ENCODE measurements at places on chromosomes 6 and 20.

GRCh38 chr6:77650098-77650663 is 2.7 kb upstream of the MEI4 start:
- peak; percentile 5 for DNase-seq

DNA sequence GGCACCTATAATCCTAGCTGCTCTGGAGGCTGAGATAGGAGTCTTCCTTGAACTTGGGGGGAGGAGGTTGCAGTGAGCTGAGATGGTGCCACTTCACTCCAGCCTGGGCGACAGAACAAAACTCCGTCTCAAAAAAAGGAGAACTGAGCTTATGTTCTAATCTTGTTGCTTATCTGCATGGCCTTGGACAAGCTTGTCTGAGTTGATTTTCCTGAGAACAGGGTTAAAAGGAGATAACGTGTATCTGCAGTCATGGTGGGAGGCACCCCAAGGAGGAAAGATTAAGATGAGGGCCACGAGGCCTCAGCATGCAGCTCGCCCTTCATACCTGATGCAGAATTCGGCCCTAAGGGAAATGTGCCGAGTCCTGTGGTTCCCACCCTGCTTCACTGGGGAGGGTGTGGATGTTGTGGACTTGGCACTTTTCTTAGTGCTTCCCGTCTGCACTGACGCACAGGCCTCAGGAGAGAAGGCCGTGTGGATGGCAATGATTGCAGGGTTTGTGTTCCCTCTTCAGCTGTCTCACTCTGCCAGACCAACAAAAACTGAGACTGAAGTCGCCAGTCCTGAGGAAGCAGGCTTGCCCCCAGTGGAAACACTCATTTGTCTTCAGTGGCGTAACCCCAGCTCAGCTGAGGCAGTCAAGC is 56.3 kb downstream of the EZR start:
- DNase-seq, result no peak

DNA sequence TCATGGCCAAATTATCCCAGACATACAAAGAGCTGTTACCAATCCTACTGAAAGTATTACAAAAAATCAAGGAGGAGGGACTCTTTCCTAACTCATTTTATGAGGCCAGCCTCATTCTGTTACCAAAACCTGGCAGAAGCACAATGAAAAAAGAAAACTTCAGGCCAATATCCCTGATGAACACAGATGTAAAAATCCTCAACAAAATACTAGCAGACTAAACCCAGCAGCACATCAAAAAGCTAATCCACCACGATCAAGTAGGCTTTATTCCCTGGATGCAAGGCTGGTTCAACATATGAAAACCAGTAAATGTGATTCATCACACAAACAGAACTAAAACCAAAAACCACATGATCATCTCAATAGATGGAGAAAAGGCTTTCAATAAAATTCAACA is 109.2 kb downstream of the C6orf118 start:
- DNase-seq, result no peak

- DNase-seq, result no peak
Measured at GRCh38 chr6:93896081-93896480, 476.7 kb upstream of the EPHA7 start.

DNA sequence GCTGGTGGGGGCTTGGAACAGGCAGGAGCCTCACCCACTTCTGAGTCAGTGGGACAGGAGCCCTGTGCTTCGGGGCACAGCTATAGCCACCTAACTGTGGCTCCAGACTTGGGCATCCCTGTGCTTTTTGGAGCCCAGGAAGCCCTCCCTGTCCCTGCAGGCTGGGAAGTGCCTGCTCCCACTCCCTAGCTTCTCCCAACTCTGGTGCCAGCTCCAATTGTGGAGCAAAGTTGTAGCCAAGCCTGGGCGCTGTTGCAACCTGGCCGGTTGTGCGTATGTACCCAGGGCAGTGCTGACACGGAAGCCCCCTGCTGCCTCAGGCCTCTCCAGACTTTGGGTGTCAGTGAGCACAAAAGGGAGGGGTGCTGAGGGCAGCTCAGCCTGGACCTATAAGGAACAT is 601.7 kb upstream of the GJE1 start:
- no peak for DNase-seq

- DNase-seq, result peak; percentile 26
Measured at GRCh38 chr6:20402092-20402341, 338 bp downstream of the E2F3 start.

DNA sequence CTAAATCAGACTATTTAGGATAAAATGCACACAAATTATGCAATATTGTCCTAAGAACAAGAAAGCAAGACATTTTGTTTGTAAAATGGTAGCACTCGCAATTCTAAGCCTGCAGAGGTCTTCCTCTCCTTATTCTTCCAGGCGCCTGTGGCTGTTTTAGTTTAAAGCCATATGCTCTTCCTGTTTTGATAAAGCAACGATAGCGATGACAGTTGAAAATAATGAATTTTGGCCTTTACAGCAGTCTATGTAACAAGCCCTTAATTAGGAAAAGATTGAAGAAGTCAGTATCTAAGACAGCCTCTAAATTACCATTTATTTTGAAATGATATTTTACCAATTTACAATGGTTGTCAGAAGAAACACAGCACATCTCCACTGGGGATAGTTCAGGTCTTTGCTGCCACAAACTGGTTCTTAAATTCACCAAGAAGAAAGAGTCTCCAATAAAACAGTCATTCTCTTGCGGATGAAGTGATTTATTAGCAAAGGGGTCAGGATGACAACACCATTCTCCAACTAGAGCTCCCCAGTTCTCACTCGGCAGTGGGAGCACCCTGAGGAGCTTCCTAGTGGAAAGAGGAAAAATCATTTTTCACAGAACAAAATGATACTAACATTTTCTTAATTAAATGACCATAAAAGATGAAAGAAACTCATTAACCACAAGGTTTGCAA is 21.4 kb downstream of the UBE3D start:
- DNase-seq, result no peak

DNA sequence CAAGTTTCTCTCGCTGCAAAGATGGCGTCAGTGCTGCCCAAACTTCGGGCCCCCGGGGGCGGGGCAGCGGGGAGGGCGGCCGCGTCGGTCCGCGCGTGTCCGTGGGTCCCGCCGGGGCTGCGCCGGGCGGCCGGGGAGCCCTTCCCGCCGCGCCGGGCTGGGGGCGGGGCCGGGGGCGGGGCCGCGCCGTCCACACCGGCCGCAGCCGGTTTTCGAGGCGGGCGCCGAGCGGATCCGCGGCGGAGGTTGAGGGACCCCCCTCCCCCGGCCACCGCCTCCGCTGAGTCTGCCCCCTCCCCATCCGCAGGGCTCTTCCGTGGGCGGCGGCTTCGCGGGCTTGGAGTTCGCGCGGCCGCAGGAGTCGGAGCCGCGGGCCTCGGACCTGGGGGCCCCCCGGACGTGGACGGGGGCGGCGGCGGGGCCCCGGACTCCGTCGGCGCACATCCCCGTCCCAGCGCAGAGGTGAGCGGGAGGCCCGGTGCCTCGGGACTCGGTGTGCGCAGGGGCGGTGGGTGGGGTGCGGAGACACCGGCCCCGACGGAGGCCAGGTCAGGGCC is 572 bp downstream of the SLC2A4RG start:
- DNase-seq, result peak; percentile 44

DNA sequence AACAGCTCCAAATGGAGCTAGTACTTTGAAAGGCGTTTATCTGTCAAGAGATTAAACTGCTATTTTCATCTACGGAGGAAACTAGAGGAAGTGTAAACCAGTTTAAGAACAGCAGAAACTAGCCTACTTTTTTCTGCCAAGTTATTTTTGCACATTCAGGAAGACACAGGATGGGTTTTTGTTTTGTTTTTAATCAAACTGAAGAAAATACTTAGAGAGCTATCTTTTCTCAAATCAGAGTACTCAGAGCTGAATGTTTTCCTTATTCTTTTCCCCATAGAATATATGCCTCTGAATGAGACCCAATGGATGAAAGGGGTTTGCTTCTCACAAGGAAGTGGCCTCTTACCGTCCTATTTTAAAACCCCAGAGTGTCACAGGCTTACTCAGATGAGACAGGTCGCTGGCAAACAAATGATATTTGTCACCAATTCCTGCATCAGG is 538.5 kb downstream of the CD83 start:
- no peak for DNase-seq

GRCh38 chr6:140669321-140669720 is 1294.9 kb upstream of the CITED2 start:
- no peak for DNase-seq

DNA sequence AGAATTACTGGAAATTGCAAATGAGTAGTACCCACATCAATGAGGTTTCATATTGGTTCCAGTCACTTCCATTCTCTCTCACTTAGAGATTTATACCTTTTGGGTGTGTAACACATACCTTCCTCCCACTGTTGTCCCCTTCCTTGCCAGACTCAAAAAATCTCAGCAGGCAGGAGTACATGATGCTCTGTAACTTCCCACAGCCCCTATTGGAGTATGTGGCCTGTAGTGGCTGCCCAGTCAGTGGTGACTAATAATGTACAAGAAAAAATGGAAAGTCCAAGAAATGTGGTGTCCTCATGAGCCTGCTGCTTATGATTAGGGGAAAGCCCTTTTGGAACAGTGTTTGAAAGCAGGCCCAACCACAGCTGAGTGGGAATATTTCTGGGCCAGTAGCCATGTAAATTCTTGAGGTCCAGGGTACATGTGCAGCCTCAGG is 312.0 kb downstream of the ZFAND3 start:
- no peak for DNase-seq

DNA sequence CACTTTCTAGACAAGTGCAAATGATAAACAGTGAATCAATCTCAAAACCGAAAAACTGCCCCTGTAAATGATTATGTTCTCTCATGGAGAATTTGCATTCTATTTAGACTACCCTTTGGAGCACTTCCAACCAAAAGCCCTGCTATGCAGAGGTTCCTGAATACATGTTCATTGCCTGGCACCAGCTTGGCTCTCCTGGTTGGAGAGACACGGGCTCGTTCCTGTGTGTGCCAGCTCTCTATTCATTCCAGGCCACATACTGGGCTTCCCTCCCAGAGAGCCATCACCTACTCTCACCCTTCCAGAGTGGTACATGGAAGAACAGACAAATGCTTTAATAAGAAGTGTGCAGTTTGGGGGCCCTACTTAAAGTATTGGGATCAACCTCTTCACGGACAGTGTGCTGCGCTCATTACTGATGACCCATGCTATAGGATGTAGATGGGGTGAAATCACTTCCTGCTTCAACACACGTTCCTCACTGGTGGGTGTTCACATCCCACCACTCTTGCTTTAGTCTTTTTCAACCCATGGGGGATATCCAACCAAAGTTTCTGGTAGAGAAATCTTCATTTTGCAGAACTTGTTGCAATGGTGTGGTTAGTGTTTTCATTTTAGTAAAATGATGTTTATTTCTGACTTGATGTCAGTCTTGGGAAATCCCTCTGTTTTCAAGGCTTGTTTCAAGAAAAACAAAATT is 38.5 kb upstream of the NAA20 start:
- DNase-seq, result no peak

DNA sequence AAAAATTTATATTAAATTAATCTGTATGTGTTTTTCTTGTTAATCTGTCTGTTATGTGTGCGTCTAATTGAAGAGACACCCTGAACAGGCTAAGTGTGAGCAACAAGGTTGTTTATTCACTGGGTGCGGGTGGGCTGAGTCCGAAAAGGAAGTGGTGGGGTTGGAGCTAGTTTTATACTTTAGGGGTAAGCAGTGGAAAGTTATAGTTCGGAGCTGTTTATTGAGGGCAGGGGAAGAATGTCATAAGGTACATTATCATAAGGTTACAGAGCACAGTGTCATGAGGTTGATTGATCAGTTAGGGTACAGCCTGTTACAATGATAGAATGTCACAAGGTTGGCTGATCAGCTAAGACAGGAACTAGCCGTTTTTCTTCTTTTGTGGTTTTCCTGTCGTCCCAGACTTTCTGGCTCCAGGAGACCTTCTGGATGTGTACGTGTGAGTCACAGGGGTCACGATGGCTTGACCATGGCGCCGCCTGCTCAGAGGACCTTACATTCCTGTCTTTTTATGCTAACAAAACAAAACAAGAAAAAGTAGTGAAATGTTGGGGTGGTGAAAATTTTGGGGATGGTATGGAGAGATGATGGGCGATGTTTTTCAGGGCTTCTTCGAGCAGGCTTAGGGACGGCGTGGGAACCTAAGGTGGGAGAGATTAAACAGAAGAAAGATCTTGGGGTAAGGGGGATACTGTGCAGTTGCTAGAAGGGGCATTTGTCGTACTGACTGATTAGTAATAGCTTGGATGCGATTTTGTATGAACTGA is 754.0 kb upstream of the ADGRB3 start:
- no peak for DNase-seq

DNA sequence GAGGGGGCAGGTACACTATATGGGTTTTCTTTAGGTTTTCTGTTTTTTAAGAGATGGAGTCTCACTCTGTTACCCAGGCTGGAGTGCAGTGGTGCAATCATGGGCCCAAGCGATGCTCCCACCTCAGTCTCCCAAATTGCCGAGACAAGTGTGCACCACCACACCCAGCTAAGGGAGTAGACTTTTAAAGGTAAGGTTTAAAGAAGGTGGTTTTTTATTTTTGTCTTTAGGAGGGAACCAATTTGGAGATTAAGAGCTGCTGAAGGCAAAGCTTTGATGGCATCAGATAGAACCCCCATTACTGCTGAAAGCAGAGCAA is 7.9 kb downstream of the SRSF6 start:
- DNase-seq, result no peak

GRCh38 chr20:24879875-24880274 is 69.2 kb upstream of the CST7 start:
- no peak for DNase-seq

DNA sequence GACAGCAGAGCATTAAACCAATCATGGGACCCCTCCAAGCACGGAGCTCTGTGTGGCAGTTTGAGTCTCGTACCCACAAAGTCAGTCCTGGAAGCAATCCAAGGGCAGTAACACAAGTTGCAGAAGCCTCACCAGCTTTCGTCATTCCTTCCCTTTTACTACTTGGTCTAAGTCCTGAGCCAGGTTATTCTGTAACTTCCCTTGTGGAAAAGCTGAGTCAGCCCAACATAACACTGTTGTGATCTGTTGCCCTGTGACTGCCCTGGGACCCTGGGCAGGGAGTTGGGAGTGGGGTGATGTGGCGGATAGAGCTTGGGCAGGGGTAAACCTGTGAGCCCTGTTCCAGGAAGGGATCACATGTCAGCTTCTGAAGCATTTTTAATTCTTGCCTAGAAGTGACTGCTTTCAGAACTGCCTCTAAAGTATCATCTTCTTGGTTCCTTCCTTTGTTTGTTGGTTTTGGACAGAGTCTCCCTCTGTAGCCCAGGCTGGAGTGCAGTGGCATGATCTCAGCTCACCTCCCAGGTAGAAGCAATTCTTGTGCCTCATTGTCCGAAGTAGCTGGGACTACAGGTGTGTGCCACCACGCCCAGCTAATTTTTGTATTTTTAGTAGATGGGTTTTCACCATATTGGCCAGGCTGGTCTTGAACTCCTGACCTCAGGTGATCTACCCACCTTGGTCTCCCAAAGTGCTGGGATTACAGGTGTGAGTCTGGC is 183.7 kb upstream of the JAG1 start:
- DNase-seq, result no peak

GRCh38 chr6:57315111-57315510 is 2.3 kb upstream of the PRIM2 start:
- no peak for DNase-seq

GRCh38 chr6:31464252-31465184 is 33.4 kb upstream of the MICB start:
- DNase-seq, result no peak

GRCh38 chr20:55079917-55080316 is 604.5 kb downstream of the DOK5 start:
- no peak for DNase-seq

- DNase-seq, result no peak
Measured at GRCh38 chr20:41034239-41034638, 5.6 kb downstream of the TOP1 start.

GRCh38 chr6:20952699-20953474 is 418.6 kb downstream of the CDKAL1 start:
- DNase-seq, result no peak

GRCh38 chr6:105786890-105787655 is 299.1 kb upstream of the PRDM1 start:
- DNase-seq, result no peak

- no peak for DNase-seq
Measured at GRCh38 chr6:14354919-14355572, 237.5 kb downstream of the CD83 start.
